Stimulated activated CD8-positive, alpha-beta memory T cell treated with anti-CD3 and anti-CD28 coated beads, Interleukin-2, amount 100 ng/mL, for 1 hour (primary cell): ENCODE measurements at places on chromosomes 13 and 19.

- no peak for DNase-seq
These were observed 748 bp downstream of the LHFPL6 start for GRCh38 chr13:39602277-39602613.

GRCh38 chr13:48232420-48233045 is 473 bp upstream of the ITM2B start:
- no peak for DNase-seq

- DNase-seq, result no peak
These were observed 30.8 kb downstream of the CBY2 start for GRCh38 chr13:45732916-45733315.

DNA sequence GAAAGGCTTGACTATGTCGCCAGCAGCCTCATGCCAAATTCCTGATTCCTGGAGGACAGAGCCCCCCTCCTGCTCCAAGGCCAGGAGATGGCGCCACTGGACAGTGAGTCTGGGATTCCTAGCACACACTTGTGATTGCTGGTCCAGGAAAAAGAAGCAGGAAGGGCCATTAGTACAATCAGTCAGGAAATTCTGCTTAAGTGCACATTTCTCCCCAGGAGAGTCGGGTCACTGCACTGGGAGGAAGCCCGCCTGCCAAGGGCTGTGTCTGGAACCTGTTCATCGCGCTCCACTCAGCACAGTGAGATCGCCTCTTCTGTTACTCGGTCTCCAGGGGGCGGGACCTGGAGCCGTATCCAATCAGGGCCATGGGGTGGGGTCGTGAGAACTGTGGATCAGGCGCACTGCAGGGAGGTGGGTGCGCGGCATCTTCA is 65.1 kb downstream of the ZNF823 start:
- no peak for DNase-seq

DNA sequence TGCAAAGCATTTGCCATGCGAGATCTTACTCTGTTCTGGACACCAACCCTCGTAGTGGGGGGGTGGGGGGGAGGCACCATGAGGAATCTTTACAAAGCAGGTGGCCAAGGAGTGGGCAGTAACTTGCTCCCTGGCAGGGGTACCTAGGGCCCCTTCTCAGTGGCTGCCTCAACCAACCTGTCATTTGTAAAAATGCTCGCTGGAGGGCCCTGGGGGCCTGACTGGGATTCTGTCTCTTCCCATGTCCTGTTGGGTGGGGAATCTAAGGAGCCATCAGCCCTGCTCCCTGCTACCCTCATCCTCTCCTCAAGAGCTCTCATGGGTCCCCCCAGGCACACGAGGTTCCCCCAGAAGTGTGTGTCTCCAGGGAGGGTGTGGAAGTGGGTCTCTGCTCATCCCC is 1.5 kb downstream of the KCNN1 start:
- no peak for DNase-seq

- no peak for DNase-seq
These were observed 729 bp downstream of the STK11 start for GRCh38 chr19:1206150-1206863.

GRCh38 chr13:99984461-99985240 is 3.1 kb downstream of the ZIC2 start:
- no peak for DNase-seq

DNA sequence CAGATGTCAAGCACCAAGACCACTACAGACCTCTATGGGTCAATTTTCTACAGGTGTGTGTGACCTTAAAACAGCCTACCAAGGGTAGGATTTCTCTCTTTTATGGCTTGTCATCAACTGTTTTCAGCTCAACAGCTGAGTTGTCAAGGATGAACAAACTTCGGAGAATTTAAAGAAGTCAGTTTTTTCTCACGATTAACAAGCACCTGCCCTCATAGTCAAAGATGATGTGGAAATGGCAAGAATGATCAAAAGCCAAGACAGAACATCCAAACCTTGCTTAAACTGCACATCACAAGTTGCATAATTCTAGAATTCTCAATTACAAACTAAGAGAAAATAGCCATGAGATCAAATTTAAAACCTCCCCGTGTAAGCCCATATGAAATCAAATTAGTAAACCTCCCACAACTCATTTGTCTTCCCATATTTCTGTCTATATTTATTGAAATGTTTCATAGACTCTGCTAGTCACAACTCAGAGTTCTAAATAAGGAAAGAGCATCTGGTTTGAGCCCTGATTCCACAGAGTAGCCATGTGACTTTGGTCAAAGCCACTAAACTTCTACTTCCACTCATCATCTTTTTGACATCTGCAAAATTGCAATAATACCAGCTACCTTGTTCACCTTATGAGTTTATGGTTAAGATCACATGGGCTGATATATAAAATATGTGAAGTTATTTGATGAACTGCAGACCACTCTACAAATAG is 521.5 kb upstream of the HTR2A start:
- no peak for DNase-seq

DNA sequence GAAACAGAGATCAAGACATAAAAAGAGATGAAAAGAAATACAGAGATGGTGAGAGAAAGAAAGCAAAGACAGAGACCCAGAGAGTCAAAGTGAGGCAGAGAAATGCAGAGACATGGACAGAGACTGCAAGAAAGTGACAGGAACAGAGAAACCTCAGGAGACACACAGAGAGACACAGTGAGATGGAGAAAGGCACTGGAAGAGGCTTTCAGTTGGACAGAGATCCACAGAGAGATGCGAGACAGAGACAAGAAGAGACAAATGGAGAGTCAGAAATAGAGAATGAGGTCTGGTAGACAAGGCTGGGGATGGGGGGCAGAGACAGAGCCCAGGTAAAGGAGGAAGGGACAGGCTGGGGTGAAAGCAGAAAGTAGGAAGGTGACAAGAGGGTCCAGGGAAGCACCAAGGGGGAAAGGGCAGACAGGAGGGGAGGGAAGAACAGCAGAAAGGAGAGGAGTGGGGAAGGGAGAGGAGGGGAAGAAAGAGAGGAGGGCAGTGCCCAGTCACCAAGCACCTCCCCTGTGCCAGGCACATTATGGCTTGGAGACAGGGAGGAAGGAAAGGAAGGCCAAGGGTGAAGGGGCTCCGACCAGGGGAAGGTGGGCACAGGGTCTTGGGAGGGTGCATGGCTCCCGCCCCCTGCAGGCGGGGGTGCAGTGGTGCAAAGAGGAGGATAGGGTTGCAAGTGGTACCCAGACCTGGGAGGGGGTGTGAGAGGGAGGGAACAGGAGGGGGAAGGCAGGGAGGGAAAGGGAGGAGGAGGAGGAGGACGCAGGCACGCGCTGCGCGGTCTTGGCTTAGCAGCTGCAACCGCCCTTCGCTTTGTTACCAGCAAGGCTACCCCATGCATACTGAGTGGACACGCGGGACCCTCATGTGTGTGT is 38.4 kb downstream of the DEDD2 start:
- no peak for DNase-seq

DNA sequence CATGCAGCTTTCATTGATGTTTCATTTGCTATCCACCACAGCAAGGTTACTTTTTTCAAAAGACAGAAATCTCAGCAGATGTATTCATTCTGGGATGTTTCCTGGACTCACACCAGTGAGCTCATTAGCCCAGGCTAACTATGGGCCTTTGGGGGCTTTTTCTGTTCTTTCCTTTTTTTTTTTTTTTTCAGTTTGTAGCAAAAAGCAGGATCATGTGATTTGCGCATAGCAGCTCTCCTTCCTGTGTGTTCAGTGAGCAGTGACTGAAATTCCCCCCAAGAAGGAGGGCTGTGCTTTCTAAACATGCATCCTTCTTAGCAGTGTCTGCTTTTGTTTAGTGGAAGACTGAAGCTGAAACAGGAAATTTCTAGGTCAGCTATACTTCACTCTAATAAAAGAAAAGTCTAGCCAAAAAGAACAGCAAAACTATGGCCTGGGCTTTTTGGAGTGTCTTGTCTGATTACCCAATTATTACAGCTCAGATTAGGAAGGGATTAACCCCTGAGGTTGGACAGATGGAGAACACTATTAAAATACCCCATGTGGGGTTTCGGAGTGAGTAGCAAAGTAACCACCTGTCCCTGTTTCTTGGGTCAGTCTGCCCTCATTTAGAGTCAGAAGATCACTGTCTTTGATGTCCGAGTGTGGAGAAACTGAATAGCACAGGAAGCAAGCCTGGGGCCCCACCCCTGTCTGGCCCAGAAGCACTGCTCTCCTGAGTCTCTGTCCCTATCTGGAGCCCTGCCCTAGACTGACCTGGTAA is 8.9 kb upstream of the AMER2 start:
- no peak for DNase-seq

DNA sequence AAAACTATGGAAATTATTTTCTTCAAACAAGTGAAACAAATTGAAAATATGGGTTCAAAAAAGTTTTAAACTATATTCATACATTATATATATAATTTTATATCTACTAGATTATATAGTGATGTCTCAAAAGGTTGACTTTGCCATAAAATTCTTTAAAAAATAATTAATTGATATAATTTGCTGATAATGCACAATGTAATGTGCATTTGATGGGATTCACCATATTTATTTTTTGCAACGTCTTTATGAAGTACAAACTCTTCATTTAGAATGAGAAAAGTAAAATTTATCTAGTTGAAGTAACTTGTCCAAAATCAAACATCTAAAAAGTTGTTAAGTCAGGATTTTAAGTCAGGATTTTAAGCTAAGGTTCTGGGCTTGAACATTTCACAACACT is 1954.5 kb upstream of the PCDH20 start:
- DNase-seq, result no peak

GRCh38 chr19:33472691-33473652 is 48.6 kb downstream of the PEPD start:
- DNase-seq, result no peak

GRCh38 chr13:28100150-28101121 is at the start of gene FLT3:
FLT3 (minus strand) TSS chr13:28100576; CDS start chr13:28100510, 66 bp downstream.
- no peak for DNase-seq

DNA sequence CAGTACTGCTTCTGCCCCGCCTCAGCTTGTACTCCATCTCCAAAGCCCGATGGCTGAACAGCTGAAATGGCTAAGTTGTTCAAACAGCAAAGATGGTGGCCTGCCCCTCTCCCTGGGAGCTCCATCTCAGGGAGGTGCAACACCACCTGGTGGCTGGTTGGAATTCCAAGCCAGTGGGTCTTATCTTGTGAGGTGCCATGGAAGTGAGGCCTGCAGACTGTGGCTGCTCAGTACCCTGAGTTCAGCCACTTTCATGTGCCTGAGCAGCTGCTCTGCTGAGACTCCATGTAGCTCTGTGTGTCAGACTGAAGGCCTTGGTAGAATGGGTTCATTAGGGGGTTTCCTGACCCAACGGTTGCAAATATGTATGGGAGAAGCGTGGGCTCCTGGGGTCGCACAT is 67.3 kb upstream of the SPRY2 start:
- no peak for DNase-seq

DNA sequence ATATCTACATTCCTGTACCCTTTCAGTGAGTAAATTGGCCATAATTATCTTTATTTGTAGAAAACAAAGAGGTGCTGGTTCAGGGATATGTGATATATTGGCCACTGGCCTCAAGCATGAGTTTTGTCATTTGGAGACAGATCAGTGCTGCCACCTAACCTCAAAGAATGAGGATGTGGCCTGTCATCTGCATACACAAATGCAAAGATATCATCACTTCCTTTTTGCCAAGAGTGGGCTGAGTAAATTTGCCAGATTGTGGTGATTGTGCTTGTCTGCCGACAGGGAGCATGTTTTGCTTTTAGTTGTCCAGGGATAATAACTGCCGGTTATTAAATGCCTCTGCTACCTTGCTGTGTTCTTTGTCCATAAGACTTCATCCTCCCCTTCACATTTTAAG is 44.2 kb downstream of the WASF3 start:
- no peak for DNase-seq

- no peak for DNase-seq
These were observed 16.9 kb upstream of the PROZ start for GRCh38 chr13:113141601-113141970.

- DNase-seq, result no peak
These were observed 415.9 kb downstream of the IRS2 start for GRCh38 chr13:109370496-109370895.

GRCh38 chr19:47819858-47820257 is 1.9 kb upstream of the CRX start:
- DNase-seq, result no peak

DNA sequence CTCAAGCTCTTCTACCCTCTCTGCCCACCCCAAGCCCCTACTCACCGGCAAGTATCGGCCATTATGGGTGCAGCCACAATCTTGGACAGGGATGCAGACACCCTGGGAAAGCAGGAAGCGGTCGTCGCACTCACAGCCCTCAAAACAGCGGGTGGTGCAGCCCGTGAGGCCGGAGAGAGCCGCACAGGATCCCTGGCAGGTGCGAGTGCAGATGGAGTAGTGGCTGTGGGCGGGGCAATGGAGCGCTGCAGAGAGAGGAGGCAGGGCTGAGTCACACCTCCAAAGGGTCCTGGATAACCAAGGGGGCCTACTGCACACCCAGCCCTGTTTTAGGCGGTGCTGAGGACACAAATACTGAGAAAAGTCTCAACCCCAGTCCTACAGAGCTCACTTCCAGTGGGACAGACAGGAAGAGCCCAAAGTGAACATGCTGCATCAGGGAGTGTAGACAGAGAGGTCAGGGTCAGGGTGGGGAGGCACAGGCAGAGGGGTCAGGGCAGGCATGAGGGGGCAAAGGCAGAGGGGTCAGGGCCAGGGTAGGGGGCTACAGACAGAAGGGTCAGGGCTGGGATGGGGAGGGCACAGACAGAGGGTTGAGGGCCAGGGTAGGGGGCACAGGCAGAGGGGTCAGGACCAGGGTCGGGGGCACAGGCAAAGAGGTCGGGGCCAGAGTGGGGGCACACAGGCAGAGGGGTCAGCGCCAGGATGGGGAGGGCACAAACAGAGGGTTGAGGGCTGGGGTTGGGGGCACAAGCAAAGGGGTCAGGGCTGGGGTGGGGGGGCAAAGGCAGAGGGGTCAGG is 24.2 kb upstream of the FBL start:
- no peak for DNase-seq

DNA sequence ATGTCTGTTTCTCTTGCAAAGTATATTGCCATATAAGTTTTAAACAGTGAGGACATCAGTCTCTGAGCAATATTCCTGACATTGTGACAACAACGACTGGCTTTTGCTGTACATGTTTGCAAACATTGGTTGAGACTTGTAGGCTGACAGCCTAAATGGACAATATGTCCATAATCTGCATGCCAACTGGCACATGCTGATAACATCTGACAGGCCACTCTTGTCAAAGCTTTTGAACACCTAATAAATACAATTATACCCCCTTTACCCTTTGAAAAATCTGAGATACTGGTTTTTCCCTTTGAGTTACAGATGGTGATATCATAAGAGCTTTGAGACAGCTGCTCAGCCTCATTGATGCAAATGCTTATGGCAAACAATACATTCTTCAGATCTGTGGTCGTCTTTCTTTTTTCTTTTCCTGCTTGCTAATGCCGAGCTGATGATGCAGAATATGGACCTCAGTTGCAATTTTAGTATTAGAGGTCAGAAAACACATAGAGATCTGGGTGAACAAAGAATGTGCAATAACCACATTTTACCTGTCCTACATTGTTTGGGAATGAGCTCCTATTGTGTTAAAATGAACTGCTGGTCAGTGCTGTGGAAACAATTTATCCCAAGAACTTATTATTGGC is 114.9 kb downstream of the RFC3 start:
- DNase-seq, result no peak

DNA sequence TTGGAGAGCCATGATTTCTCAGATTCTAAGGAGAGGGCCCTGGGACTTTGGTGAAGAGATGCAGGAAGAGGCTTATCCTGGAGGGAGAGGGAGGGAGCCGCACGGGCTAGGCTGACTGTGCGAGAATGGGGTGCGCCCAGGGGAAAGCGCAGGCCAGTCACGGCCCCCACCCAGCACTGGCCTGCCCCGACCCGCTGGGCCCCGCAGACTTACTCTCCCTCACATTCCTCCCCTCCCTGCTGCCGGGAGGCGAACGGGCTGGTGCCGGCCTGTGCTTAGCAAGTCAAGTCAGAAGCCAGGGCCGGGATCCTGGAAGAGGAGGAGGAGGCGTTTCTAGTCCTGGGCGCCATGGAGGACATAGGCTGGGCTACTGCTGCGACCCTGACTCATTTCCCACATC is 120.0 kb downstream of the CRYL1 start:
- DNase-seq, result no peak
